Fibroblast of lung (primary cell): ENCODE measurements at places on chromosomes 16 and 17. TPM values are rescaled to one million over a fixed set of nuclear protein-coding genes. Genes with fewer than 3 reads are reported as not detected.

DNA sequence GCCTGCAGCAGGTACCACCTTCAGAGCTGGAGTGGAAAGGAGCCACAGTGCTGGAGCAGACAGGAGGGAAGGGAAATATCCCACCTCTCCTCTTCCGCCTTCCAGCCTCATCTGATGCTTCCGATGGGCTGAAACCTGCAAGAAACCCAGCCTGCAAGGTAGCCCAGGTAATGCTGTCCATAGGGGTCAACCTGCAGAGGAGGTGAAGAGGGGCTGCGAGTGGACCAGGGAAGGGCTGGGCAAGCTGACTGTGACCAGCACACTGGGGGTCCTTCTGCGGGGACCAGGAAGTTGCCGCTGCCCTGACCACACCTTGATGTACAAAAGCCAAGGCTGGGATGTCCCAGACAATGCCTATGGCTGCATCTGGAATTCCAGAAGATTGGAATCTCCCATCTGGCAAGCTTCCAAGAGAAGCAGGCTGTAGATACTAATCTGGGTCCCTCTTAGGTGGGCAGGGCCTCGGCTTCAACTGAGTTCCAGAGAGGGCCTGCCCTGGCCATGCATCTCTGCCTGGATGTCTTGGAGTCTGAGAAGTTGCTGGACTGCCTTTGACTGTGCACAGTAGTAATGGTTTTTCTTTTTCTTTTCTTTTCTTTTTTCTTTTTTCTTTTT is 5.8 kb downstream of the FOXL1 start:
- DNase-seq, result no peak

- no peak for DNase-seq
Measured at GRCh38 chr17:72378414-72379390, 257.9 kb downstream of the SOX9 start.

PGAP3 gene
- 8.8 and 10.8 TPM in 2 replicates for total RNA-seq

FKBP10 gene
- total RNA-seq, result 182 and 211 TPM in 2 replicates

DNA sequence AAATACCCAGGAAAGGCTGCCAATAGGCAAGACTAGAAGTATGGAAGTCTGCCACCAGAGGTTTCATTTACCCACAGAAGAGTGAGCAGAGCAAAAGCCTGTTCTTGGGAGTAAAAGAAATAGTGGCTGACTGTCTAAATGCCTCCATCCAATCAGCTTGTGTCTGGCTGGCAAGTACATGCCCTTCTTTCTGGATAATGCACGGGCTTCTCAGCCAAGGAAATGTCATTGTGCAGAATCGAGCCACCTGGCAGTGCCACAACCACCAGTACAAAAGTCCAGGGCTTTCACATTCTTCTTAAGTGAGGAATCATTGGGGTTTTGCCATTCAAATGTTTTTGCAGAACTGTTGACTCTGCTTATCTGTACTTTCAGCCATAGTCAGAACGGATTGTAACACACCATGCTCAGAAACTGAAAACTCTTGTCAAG is 10.1 kb upstream of the ERCC4 start:
- peak; percentile 98 for DNase-seq
